Stimulated activated CD8-positive, alpha-beta memory T cell treated with anti-CD3 and anti-CD28 coated beads, Interleukin-7, amount 100 ng/mL, for 1 hour (primary cell): ENCODE measurements at places on chromosomes 12 and 14.

- no peak for DNase-seq
Observed at GRCh38 chr12:15830538-15830937, 41.4 kb upstream of the EPS8 start.

DNA sequence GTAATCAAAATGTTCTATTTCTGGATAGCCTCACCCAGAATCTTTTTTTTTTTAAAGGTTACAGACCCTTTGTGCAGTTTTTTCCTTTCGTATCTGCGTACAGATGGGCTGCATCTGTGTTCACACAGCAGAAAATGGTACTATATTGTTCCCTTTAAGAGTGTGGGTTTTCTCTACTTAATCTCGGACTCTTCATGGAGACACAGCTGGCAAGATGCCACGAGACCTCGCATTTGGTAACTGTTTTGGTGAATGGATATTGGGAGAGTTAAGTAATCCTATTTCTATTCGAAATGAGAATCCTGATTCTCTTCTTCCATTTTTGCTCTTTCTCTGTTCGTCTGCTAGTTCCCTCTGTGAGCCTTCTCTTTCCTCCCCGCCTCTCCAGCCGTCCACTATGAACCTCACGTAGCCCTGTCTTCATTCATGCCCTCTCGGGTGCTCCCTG is 85.7 kb downstream of the SAMD4A start:
- no peak for DNase-seq

- peak; percentile 15 for DNase-seq
Observed at GRCh38 chr14:69460093-69460701, 24.3 kb upstream of the PLEKHD1 start.

GRCh38 chr12:48910196-48910595 is 15.1 kb downstream of the FKBP11 start:
- no peak for DNase-seq

DNA sequence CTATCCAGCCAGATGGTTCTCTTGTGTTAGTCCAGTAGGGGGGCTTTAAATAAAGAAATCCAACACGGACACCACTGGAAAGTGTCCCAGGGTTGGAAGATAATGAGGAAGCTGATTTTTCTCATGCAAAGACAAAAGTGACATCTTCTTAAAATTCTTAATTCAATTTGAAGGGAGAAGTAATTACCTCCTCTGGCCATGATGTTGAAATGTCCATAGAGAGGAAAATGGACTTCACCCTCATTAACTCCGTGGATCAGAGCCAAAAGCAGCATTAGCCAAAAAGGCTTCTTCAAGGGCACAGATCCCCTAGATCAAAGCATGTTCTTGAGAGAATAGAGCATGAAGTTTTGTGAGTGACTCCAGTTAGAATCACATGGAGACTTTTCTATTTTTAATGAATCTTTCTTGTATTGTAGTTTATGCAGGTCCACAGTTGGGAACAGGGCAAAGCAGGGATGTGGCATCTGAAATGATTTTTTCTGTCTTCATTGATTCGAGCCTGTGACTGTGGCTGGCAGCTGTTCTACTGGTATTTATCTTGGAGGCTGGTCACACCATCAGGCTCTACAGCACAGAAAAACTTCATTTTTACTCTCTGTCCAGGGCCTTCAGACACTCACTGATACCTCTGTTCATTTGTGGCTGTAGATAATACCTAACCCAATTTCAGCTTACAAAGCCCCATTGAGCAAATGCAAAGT is 1002.5 kb downstream of the AACS start:
- DNase-seq = no peak
